Left renal cortex interstitium (tissue), 4 donors: ENCODE measurements at places on chromosomes 5 and 9. TPM values are rescaled to one million over a fixed set of nuclear protein-coding genes. Genes with fewer than 3 reads are reported as not detected.

The GOLGA1 gene
- polyA plus RNA-seq: 15.4 TPM

The SPATA31C1 gene
- polyA plus RNA-seq: 0.74 TPM

The OTP gene
- polyA plus RNA-seq: 0.03 TPM

The SSNA1 gene
- 63.2 TPM for polyA plus RNA-seq

The RORB gene
- polyA plus RNA-seq: 0.14 TPM

The PCDHA3 gene
- 0.21 TPM for polyA plus RNA-seq

The GARNL3 gene
- polyA plus RNA-seq: 19.6 TPM

The SUSD3 gene
- polyA plus RNA-seq: 8.5 TPM

The CDK7 gene
- 39.1 TPM for polyA plus RNA-seq

The RALGDS gene
- 32.2 TPM for polyA plus RNA-seq

The HNRNPA0 gene
- polyA plus RNA-seq: 66.6 TPM

The RNF208 gene
- polyA plus RNA-seq: 15.1 TPM

The TMEM252 gene
- 8.9 TPM for polyA plus RNA-seq

The MCCC2 gene
- 54.2 TPM for polyA plus RNA-seq

The LCN6 gene
- not detected for polyA plus RNA-seq

The OSMR gene
- polyA plus RNA-seq: 11.0 TPM

The SLC36A3 gene
- not detected for polyA plus RNA-seq

The SPATA31E1 gene
- polyA plus RNA-seq: not detected

The FRRS1L gene
- 4.4 TPM for polyA plus RNA-seq

The SUSD1 gene
- polyA plus RNA-seq: 34.3 TPM

The ERAP2 gene
- 16.2 TPM for polyA plus RNA-seq

The SLCO6A1 gene
- polyA plus RNA-seq: not detected

The MOB3B gene
- polyA plus RNA-seq: 22.0 TPM

The TAF1L gene
- 0.12 TPM for polyA plus RNA-seq

The CHSY3 gene
- polyA plus RNA-seq: 3.4 TPM

The TMEM267 gene
- 20.5 TPM for polyA plus RNA-seq

The ACOT12 gene
- polyA plus RNA-seq: 0.94 TPM

The TAF11L5 gene
- not detected for polyA plus RNA-seq

The FOXD4 gene
- polyA plus RNA-seq: 0.96 TPM

The ADAMTS19 gene
- 6.6 TPM for polyA plus RNA-seq

The WHRN gene
- 5.9 TPM for polyA plus RNA-seq

The CCL28 gene
- 4.8 TPM for polyA plus RNA-seq

The MYORG gene
- 9.4 TPM for polyA plus RNA-seq

The EPB41L4B gene
- 13.9 TPM for polyA plus RNA-seq

The SH2D3C gene
- polyA plus RNA-seq: 17.8 TPM
